CD4-positive, alpha-beta memory T cell (primary cell): ENCODE measurements at places on chromosomes 1 and 21. TPM values are rescaled to one million over a fixed set of nuclear protein-coding genes. Genes with fewer than 3 reads are reported as not detected.

DNA sequence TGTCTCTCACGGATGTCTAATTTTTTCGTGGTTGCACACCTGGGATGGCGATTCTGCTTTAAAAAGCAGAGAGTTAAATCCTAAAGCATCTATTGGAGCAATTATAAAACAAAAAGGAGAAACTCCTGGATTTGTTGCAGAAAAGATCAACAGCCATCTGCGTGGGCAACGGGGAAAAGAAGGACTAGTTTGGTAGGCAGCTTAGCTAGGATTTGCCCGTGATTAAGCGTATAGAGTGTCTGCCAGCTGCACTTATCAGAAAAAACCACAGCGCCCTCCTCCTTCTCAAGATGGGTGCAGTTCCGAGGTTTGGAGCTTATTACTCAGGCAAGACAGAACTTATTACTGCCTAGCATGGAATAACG is 526 bp upstream of the SLC25A24 start:
- DNase-seq = peak; percentile 47

- DNase-seq = no peak
These were observed 463 bp upstream of the VAMP3 start for GRCh38 chr1:7770669-7770996.

GRCh38 chr1:233459968-233460367 is 132.4 kb downstream of the MAP3K21 start:
- no peak for DNase-seq

GRCh38 chr21:41864311-41865001 is 14.7 kb downstream of the PRDM15 start:
- DNase-seq = no peak

Gene CD48
- polyA plus RNA-seq = 246 TPM
